ENCODE measurements at places on chromosomes 16 and 17.

DNA sequence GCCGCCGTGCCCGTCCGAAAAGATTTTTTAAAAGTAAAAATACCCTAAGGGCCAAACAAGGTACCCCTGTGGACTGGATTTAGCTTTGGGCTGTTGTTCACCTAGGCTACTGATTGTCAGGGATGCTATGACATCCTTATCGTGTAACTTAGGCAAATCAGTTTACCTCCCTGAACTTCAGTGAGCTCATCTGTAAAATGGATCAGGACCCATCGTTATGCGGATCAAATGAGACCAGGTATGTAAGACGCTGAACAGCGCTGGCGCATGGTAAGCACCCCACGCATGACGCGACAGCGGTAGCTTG, 658 bp upstream of the ZNF771 start:
- no peak for DNase-seq

- no peak for DNase-seq
Measured at GRCh38 chr17:7443499-7444485, 1.1 kb upstream of the CHRNB1 start.

DNA sequence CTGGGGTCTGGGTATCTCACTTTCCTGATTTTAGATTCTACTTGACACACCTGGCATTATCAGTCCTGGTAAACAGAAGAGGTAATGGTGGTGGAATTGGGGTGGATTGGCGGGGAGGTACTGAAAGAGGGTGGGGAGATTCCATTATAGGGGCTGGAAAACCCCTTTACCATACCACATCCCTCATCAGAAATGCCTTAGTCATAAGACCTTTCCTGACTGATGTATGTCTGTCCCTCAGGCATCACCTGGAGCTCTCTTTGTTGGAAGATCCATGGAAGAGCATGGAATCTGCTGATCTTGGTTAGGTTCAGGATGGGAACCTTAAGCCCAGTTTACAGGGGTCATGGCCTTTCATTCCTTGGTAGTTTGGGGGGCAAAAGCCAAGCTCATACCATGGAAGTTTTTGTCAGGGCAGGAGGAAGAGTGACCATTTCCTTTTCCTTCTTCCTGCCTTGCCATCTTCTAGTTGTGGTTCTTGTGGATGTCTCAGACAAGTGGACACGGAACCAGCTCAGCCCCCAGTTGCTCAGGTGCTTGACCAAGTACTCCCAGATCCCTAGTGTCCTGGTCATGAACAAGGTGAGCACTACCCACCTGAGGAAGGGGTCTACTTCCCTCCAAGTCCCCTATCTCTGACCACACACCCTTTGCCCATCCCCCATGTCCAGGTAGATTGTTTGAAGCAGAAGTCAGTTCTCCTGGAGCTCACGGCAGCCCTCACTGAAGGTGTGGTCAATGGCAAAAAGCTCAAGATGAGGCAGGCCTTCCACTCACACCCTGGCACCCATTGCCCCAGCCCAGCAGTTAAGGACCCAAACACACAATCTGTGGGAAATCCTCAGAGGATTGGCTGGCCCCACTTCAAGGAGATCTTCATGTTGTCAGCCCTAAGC, 3.3 kb downstream of the ERAL1 start:
- no peak for DNase-seq

- DNase-seq = no peak
Measured at GRCh38 chr17:15511142-15511541, 43.7 kb upstream of the CDRT4 start.

- DNase-seq = no peak
Measured at GRCh38 chr16:67017421-67017750, 11.6 kb upstream of the CBFB start.

- no peak for DNase-seq
Measured at GRCh38 chr16:48627148-48627547, 17.2 kb upstream of the N4BP1 start.
